ENCODE measurements at places on chromosomes 5 and 9.

GRCh38 chr5:113221294-113222176 lies 213.3 kb downstream of the TSSK1B start:
- DNase-seq = no peak

DNA sequence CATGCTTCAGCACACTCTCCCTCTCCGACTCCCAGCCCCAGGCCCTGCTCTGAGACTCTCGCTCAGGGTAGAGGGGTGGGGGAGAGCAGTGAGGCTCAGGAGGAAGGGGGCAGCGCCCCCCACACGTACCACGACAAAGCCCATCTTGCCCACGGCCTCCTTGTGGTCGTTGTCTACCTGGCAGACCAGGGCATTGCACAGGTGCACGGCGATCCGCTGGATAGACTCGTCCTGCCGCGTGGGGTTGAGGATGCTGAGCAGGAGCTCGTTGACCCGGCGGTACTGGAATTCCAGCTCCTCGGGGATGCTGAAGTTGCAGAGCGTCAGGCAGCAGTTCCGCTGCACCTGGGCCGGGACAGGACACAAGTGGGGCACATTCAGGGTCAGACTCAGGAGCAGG lies 18.5 kb upstream of the ZDHHC12 start:
- no peak for DNase-seq

DNA sequence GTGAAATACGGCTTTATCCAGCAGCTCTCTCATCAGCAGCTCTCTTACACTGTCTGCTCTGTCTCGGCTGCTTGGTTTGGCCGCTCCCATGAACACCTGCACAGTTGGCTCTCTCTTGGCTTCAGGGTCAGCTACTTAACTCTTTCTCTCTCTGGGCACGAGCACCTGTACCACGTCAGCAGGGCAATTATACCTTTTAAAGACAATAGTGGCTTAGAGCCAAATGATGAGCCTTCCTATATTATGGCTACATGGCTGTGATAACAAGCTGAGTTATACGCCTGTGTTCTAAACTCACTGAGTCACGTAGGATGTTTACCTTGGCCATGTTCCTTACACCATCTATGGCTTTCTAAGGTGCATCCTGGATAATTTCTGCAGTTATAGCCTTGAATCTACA lies 69.2 kb upstream of the CTNND2 start:
- no peak for DNase-seq

DNA sequence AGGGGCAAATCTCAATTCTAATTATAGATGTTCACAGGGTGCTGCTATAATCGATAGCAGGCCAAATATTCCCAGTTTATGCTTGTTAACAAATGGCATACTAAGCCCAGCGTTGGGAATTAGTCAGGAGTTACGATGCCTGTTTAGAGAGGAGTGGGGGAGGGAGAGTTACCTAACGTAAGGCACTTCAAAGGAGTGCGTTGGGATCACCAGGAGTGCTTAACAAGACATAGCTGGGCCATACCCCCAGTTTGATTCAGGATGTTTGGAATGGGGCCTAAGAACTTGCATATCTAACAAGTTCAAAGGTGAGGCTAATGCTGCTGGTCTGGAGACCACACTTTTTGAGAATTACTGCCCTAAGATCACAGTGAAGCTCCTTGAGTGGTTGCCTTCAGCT lies 14.5 kb upstream of the SRP19 start:
- DNase-seq = no peak

DNA sequence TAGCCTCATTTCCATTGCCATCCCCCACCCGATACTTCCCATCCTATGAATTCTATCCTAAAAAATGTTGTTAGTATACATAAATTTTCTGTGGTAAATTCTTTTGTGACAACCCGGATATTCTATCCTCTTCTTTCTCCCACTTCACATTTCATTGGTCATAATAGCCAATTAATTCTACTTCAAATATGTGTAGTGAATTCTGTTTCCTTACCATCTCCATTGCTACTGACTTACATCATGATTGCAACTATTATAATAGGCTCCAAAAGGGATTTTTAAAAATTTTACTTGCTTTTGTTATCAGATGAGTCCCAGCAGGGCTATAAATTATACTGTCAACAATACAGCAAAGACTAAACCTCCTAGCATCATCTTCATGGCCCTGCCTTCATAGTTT lies 1326.8 kb downstream of the PTPRD start:
- DNase-seq = peak; percentile 49

DNA sequence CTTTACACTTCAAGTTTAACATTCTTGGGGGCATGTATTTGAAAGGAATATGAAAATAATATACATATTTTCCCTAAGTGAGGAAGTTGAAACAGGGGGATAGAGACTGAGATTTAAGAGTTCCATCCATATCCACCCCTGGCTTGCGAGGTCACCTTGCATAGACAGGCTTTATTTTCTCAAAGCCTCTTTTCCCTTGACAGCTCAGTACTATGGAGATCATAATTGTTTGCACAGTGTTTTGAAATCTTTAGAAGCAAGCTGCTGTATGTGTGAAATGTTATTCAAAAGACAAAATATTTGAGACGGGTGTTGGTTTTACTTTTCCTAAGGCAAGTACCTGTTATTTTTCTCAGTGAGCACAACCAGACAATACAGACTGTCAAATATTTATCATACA lies 163.1 kb downstream of the LRRC70 start:
- DNase-seq = no peak

DNA sequence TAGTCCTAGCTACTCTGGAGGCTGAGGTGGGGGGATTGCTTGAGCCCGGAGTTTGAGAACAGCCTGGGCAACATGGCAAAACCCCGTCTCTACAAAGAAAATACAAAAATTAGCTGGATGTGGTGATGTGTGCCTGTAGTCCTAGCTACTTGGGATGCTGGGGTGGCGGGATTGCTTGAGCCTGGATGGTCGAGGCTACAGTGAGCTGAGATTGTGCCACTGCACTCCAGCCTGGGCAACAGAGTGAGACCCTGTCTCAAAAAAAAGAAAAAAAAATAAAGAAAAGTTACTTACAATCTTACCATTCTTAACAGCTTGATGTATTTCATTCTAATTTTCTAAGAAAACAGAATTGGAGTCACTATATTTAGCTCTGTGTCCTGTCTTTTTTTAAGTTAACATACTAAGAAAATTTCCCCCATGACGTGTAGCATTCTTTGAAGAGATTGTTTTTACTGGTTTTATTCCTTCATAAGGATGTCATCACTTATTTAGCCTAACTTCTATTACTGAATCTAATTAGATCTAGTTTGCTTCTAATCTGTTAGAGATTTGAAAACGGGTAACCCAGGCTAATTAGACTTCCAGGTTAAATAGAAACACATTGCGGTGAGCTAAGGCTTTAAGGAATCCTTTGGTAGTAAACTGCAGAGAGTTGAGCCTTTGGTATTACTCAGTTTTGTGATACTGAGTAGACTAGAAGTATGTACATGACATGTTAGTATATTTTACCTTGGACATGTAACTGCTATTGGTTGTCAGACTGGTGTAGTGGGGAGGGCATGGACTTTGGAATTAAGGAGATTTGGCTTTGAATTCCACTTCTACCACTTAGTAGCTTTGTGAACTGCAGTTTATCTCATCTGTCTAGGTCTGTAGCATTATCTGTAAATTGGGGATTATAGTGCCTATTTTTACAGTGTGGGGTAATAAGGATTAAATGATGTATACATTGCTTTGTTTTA lies 24.0 kb downstream of the HSPA4 start:
- DNase-seq = no peak
